ENCODE measurements at places on chromosomes 13 and 19. TPM values are rescaled to one million over a fixed set of nuclear protein-coding genes. Genes with fewer than 3 reads are reported as not detected.

- DNase-seq, result no peak
Measured at GRCh38 chr19:10230173-10230860, 814 bp downstream of the S1PR2 start.

- no peak for DNase-seq
Measured at GRCh38 chr13:101739382-101740178, 287.1 kb downstream of the ITGBL1 start.

DNA sequence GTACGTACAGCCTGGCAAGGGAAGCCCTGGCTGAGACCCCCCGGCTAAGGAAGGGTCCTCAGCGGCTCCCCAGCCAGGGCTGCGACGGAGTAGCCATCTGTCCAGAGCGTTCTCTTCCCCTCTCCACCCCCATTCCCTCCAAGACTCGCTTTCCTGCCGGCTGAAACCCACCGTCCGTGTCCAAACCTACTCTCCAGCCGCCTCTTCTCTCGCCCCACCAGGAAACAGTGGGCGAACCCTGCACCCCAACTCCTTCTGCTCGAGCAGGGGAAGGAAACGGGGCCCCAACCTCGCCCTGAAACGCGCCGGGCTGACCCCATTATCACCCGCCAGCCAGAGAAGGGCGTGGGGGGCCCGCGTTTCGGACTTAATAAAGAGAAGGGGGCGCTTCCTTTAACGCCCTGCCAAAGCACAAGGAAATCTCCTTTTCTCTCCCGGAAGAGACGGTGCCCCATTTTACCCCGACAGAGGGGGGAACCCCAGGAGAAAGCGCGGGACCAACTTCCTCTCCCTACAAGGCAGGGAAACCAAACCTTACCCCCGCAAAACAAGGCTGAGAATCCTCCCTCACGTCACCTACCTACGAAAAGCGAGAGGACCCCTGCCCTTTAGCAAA, 2.5 kb downstream of the ZC3H4 start:
- peak; percentile 39 for DNase-seq

- DNase-seq, result no peak
Measured at GRCh38 chr13:32125221-32125689, 93.7 kb downstream of the FRY start.

Gene HS6ST3
- 1.1 TPM for total RNA-seq

Measured in endodermal cell (in vitro differentiated cells).